ENCODE measurements at places on chromosomes 12 and 14.

GRCh38 chr14:83342590-83342989 is 1808.9 kb upstream of the SEL1L start:
- no peak for DNase-seq

DNA sequence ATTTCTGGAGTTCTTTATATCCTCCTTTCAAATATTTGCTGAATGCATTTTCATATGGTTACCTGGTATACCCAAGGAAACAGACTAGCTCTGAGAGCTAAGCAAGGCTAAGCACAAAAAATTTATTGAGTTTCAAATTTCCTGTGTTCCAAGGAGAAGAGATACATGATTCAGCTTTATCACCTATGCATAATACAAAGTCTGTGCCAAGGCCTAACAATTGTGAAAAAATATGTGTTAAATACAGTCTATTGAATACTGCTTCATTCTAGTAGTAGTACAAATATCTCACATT is 103.7 kb upstream of the LGR5 start:
- no peak for DNase-seq

GRCh38 chr14:99215277-99215676 is 56.7 kb downstream of the BCL11B start:
- peak; percentile 98 for DNase-seq

DNA sequence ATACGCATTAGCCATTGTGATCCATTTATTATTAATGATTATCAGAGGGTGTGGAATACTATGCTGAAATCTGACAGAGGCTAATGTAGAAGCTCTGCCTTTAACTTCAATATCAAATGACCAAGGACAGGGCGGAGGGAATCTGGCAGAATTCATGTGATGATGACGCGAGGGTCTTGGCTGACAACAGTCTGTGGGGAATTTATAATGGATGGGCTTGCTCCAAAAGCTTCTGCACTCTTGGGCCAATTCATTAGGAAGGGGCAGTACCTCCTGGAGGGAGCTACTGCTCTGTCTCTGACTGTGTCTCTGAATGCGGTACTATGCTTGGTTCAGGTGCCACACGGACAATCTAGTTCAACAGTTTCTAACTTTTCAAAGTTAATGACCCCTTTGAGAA is 46.2 kb downstream of the GALNT8 start:
- DNase-seq, result no peak

DNA sequence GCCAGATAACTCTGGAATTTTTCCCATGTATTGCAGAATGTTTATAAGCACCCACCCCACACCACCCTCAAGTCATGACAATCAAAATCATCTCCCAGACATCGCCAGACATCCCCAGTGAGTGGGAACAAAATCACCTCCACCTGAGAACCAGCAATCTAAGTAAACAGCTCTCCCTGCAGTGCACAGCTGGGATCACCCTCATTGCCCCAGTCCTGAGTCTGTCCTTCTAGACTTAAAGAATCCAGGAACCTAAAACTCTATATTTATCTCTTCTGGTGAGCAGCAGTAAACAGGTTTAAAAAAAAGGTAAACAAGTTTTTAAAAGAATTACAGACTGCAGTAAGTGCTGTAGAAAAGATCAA is 43.3 kb upstream of the CMKLR1 start:
- DNase-seq, result no peak

DNA sequence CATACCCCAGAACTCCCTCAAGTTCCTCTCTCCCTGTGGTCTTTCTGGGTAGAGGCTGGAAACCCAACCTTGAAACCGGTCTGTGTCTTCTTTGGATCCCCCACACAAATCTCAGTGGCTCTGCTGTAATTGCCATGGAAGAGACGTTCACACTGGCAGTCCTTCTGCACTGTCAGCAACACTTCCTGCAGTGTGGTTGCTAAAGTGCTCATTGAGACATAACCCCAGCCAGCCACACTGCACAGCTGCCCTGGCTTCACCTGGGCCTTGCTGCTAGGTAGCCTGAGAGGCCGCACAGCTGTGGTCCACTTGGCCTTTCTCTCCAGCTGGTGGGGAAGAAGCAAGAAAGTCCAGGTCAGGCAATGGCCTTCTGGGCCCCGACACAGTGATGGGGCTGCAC is 2.4 kb downstream of the GZMH start:
- DNase-seq, result no peak

GRCh38 chr14:75960231-75960630 is 21.6 kb downstream of the TGFB3 start:
- DNase-seq, result no peak

DNA sequence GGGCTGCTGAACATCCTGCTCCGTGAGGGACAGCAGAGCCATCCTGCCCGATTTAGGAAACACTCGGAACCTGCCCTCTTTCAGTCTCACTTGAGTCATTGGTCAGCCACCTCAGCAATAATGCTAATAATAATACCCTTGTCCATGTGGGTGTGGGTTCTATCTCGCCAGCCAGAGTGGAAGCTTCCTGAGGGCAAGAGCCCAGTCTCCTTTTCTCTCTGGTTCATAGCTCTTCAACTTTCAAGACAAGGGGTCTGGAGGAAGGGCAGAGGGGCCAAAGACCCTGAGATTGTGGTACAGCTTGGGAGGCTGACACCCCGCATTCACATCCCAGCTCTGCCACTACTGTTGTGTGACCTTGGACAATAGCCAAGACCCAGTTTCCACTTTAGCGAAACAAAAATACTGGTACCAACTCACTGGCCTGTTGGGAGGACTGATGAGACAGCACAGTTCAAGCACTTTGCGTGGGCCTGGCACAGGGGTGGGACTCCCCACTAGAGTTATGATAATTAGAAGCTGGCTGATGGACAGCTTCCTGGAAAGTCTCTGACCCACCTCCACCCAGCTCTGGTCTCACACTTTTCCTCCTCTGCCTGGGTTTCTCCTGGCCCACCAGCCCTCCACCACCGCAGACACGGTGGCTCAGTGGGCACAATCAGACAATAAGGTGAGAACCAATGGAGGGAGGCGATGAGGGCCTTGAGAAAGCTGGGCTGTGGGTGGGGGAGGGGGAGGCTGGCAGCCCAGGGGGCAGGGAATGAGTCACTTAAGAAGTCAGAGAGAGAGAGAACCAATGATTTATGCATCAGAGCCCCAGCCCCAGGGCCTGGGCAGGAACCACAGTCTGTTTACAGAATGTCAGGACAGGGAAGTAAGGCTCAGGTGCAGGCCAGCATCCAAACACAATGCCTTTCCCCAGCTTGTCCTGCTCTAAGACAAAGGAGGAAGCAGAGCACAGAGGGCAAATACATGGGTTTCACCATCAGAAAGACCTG is 9.6 kb downstream of the FAIM2 start:
- no peak for DNase-seq

DNA sequence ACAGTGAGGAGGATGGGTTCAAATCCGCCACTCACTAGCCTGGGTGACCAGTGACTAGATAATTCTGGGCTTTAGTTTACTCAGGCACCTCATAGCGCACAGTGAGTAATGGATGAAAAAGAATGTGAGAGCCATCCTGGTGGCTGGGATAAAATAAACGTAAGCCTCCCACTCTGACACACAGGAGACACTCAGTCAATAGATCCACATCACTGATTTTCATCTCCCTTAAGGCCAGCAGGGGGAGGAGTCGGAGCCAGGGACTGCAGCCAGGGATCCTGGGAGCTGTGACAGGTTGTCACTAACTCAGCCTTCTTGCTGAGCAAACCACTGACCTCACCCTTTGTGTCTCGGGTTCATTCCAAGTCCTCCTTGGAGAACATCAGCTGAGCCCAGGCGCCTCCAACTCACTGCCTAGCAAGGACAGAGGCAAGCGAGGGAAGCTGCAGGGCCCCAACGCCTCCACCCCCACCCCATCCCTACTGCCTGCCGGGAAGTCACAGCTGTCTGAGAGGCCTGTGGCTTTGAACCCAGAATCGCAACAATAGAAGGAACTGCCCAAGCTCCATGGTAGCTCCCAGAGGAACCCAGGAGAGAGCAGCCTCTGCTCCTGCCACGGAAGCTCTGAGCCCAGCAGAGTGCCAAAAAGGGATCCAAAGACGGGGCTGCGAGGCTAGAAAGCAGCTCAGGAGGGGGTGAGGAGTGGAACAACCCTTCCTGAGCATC is 30.7 kb downstream of the PXN start:
- DNase-seq, result peak; percentile 78

GRCh38 chr14:101361451-101362433 is 199.6 kb upstream of the DIO3 start:
- DNase-seq, result no peak

DNA sequence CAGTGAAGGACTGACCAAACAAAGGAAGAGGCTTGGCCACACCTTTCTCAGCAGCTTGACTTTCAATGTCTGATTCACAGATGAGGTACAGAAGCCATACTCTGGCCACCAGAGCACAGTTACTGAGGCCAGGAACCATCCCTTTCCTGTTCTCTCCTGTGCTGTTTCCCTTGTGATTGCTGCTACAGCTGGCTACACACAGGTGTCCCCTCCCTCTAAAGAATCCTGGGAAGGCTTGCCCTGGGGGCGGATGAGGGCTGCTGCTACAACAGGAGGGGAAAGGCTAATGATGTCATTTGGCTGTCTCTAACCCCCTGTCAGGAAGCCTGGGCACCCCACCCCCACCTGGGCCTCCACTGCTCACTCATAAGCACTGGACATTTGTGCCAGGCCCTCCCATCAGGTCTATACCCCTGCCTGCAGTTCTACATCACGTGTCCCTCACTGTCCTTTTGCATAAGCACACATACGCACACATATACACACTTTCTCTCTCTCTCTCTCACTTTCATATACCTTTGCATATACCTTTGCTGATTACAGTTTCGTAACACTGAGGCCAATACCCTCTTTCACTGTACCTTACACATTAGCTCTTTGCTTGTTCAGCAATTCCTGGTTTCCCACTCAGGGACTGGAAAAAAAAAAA is 41.4 kb downstream of the PRPF40B start:
- DNase-seq, result no peak

DNA sequence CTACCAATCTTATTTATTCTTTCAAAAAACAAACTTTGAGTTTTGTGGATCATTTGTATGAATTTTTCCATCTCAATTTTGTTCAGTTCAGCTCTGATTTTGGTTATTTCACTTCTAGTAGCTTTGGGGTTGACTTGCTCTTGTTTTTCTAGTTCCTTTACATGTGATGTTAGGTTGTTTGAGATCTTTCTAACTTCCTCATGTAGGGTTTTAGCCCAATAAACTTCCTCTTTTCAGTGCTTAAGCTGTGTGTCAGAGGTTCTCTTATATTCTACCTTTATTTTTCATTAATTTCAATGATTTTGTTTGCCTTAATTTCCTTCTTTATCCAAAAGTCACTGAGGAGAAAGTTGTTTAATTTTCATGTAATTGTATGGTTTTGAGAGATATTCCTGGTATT is 860.4 kb upstream of the FBXO33 start:
- DNase-seq, result no peak

GRCh38 chr14:34018125-34018524 is 67.3 kb upstream of the EGLN3 start:
- no peak for DNase-seq

DNA sequence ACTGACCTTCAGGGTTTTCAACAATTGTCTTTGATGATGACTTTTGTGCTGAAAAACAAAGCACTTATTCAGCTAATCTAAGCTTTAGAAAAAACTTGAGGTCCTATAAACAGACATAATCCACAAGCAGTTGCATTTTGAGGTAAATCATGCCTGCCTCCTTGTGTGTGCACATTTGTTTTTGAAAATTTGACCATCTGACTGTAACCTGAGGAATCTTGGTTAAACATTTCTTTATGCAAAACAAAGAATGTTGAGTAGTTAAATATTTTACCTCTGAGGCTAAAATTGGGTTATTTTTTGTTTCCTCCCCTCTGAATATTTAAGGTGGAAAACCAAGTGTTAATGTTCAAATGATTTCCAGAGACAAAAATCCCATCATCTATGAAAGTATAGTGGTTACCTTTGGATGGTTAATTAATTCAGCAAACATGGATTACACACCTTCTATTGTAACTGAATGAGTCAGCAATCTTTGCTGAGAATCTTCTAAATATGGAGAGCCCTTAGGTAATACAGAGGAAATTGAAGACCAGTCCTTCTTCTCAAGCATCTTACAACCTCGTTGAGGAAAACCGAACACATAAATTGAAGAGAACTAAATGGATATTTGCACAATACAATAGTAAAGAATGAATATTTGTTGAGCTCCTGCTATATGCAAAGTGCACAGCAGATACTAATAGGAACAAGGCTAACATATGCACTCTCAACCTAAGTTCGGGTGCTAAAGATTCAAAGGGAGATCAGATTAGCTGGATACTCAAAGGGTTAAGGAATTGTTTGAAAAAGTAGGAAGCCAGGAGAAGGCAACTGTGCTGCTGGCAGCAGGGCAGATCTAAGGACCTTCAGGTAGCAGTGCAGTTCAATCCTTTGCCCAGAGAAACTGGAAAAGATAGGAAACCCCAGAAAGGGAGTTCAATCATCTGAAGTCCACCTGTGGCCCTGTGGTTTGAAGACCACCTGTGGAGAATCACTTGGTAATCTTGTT is 115.2 kb downstream of the BMP4 start:
- DNase-seq, result no peak

- DNase-seq, result no peak
Observed at GRCh38 chr14:94322648-94323570, at the start of gene SERPINA6. TSS of gene SERPINA6 (minus strand) at chr14:94323336. CDS start at chr14:94314648, 8,688 bp downstream.

GRCh38 chr12:24947541-24948419 is 1.1 kb downstream of the BCAT1 start:
- no peak for DNase-seq

DNA sequence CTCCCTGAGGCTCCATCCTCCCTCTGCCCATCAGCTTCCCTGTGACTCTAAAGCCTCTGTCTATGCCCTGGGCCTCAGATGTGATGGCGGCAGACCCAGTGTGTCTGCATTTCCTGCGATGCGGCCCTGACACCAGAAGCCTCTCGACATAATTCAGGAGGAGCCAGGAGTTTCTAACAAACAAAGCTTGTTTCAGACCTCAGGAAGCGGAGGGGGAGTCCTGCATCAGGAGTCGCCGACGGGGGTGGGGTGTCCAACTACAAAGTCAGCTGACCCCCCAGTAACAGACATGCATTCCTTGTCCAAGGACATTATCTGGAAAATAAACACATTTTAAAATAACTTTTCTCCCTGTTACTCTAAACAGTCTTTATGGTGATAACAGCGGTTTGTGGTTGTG is 167.5 kb downstream of the DPF3 start:
- DNase-seq, result no peak

GRCh38 chr12:113118142-113118541 is 17.4 kb downstream of the RASAL1 start:
- no peak for DNase-seq

DNA sequence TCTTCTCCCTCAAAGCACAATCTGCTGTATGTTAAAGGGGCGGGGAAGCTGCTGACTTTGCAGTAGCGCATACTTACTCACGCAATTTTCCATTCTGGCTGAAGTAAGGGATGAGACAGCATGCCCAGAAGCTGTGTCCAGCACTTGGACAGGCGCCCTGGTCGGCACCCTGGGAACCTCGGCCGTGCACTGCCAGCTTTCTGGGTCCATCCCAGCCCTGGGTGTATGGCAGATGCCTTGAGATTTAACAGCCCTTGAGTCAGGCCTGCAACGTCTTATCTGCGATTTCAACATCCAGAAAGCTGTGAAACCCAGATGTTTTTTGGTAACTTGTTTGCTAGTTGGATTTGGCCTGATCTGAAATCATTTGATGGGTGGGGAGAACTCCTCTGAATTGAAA is 16.1 kb downstream of the EML1 start:
- DNase-seq, result peak; percentile 48

GRCh38 chr12:80567401-80567800 is 123.4 kb downstream of the PTPRQ start:
- no peak for DNase-seq

- DNase-seq, result no peak
Observed at GRCh38 chr12:49674318-49674981, 32.8 kb downstream of the FMNL3 start.
